NCI-H2227 treated with DMSO at 0.1 percent for 48 hours (cell line): ENCODE measurements at places on chromosomes 7 and 10.

- DNase-seq, result no peak
These were observed 171.7 kb upstream of the PHF14 start for GRCh38 chr7:10802011-10802410.

DNA sequence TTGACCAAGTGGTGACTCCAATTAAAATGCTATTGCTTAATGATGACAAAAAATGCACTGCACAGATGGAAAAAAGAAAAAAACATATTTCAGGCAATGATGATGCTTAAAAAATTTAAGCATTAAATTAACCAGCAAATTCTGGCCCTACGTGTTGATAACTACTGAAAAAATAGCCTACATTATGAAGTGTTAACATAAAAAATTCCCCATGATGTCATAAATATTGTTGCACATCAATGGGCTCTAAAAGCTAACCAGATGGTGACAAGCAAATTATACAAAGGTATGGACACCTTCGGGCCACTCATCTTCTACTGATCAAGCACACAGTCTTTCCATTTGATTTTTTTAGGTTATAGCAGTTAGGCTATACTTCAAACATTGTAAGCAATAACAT, 267.4 kb downstream of the PARD3 start:
- DNase-seq, result no peak

DNA sequence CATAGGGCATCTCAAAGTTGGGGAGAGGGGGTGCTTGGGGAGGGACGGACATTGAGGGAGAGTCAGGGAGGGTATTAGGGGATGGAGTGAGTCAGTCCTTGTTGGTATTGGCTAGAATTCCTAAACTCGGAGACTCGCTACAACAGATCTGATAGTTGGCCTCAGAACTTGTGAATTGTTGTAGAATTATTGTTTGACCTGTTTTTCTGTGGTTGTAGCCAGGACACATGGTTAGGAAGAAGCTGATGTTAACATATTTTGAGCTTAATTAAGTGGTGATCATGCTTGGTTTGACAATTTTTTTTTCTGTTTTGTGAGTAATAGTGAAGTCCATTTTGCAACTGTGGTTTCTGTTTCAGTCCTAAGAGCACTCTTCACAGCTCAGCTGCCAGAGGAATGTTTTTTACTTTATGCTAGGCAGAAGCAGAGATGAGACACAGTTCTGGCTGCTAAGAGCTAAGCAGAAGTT, 1190.3 kb upstream of the C7orf33 start:
- no peak for DNase-seq

DNA sequence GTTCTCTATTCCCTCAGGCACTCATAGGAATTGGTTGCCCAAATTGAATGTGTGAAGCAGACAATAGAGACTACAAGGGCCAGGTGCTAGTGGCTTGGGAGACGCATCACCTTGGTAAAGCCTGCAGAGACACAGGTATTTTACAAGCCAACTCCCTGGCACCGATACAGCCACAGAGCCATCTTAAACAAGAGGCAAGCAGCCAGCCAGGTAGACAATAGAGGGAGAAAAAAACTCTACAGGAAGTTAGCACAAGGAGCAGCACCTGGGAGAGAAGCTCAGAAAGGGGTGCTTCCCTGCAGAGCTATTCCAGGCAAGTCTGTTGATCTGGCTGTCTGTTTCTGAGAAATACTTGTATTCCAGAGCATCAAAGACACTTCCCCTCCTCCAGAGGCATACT, 43.0 kb upstream of the CDK1 start:
- DNase-seq, result no peak

GRCh38 chr10:58010073-58010702, 257.5 kb downstream of the IPMK start:
- DNase-seq, result no peak

DNA sequence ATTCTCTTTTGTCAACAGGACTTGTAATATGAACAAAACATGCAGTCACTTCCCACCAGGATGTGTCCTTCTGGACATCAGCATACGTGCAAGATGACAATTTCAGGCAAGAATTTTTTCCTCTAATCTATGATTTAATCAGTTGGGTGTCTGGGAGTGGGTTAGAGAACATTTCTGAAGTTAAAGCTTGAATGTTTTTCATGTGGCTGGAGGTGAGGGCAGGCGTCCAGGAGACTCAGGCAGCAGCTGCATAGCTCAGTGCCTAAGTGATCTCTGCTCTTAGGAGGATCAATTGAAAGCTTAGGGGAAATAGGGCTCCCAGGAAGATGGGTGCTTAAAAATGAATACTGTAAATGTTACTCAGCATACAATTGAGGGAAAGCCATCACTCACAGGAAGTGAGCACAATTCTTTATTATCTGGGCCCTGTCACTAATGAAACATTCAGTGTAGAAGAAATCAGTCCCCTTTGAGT, 457.6 kb upstream of the KLF6 start:
- DNase-seq, result no peak

- no peak for DNase-seq
These were observed 254.7 kb downstream of the KLF6 start for GRCh38 chr10:3530346-3530745.

GRCh38 chr10:69636626-69637605, 6.9 kb downstream of the FAM241B start:
- no peak for DNase-seq

GRCh38 chr10:106992055-106992454, 172.5 kb downstream of the SORCS1 start:
- no peak for DNase-seq

- DNase-seq, result no peak
These were observed 34.6 kb downstream of the PPP1R9A start for GRCh38 chr7:94941844-94942632.

- DNase-seq, result no peak
These were observed 74.9 kb downstream of the SH3PXD2A start for GRCh38 chr10:103780242-103781149.

- no peak for DNase-seq
These were observed 594 bp downstream of the ZNF503 start for GRCh38 chr10:75400771-75401568.

GRCh38 chr7:134446923-134447322, 12.0 kb downstream of the AKR1B1 start:
- no peak for DNase-seq

DNA sequence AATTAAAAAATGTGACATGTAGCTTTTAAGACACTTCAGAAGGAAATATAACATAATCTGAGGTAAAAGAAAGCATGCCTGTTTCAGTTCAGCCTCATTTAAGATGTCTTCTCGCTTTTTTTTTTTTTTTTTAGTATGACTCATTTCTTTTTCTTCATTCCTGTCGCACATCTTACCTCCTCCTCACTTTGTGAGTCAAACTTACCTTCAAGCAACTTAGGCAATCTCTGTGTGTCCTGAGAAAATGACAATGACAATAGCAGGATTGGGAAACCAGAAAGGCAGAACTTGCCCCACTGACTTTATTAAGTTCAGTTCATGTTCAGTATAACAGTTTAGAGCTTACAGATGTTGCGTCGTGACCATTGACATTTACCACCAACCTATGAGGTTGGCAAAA, 7.7 kb downstream of the PTN start:
- no peak for DNase-seq

- no peak for DNase-seq
These were observed 29.9 kb downstream of the FANK1 start for GRCh38 chr10:125926247-125926646.

DNA sequence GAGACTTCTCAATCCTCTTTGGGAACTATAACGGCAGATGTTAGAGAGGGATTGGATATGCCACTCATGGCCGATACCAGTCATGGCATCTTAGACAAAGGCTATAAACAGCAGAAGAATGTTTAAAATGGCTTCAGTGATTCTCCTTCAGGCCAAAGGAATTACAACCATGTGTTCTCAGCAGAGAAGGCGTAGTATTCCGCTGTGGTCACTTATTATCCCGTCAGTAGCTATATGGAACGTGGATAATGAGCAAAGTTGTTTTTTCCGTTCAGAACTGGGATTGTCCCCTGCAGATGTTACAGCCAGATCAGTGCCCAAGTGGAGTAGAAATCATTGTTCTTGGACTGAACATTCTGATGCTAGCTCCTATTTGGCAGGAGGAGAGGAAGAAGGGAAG, 43.1 kb downstream of the TEX36 start:
- DNase-seq, result no peak

GRCh38 chr7:30491417-30491816, 12.8 kb upstream of the NOD1 start:
- no peak for DNase-seq

- no peak for DNase-seq
These were observed 9.8 kb upstream of the PAX2 start for GRCh38 chr10:100735337-100736143.

- no peak for DNase-seq
These were observed 138.0 kb downstream of the CACNB2 start for GRCh38 chr10:18278181-18278580.

- peak; percentile 77 for DNase-seq
These were observed at the start of gene PON3 for GRCh38 chr7:95396136-95397032. TSS of gene PON3 (minus strand) at chr7:95396375. CDS start at chr7:95396350, 25 bp downstream.

DNA sequence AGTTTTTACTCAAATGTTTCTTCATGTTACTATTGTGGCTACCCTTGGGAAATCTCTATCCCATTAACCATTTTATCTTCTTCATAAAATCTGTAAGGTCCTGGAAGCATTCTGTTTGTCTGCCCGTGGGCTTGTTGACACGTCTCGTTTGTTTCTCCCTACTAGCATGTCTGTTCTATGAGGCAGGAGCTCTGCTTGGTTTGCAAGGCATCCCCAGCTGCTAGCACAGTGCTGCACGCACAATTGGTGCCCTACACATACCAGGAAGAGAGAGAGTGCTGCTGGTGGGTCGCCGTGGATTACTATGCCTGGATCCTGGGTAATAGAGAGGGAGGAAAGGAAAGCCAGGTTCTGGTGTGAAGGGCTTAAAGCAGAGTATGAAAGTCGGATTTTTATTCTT, 166.1 kb upstream of the TNS3 start:
- no peak for DNase-seq
